ENCODE measurements at places on chromosomes 4 and X.

DNA sequence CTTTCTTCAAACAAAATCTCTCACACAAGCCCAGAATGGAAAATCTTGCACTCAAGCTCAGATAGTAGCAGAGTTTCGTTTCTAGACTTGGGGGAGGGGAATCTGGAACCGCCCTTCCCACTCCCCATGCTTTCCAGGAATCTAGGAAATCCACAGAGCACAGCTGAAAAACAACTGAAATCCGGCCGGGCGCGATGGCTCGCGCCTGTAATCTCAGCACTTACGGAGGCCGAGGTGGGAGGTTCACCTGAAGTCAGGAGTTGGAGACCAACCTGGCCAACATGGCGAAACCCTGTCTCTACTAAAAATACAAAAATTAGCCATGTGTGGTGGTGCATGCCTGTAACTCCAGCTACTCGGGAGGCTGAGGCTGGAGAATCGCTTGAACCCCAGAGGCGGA lies 127.3 kb upstream of the SLC34A2 start:
- no peak for DNase-seq

- no peak for DNase-seq
Observed at GRCh38 chr4:149706942-149707341, 108.7 kb downstream of the IQCM start.

- DNase-seq = no peak
Observed at GRCh38 chrX:1941321-1941720, 326.5 kb downstream of the ASMT start.

- DNase-seq = no peak
Observed at GRCh38 chrX:50877310-50877709, 33.2 kb upstream of the BMP15 start.

DNA sequence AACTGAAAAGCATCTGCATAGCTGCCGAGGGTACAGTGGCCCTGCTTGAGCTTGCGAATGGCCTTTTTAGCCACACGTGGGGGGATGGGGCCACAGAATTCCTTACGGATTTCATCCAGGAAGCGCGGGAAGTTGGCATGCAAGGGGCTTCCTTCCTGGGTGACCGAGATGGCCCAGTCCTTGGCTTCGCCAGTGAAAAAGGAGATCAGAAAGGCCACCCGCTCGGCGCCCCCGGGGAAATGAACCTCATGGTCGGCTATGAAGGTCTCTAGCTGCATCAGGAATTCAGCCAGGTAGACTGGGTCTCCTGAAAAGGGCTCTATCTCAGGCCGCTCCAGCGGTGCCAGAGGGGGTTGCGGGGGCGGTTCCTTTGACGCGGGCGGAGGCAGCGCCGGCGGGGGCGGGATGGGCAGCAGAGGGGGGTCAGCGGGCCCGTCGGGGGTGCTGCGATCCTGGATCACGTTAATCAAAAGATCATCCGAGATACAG lies 909 bp downstream of the RTL5 start:
- no peak for DNase-seq

- no peak for DNase-seq
Observed at GRCh38 chr4:42234817-42235216, 82.4 kb upstream of the BEND4 start.

GRCh38 chrX:9127986-9128385 lies 94.1 kb upstream of the FAM9B start:
- DNase-seq = no peak

- DNase-seq = no peak
Observed at GRCh38 chr4:142407596-142407995, 438.5 kb downstream of the INPP4B start.

- no peak for DNase-seq
Observed at GRCh38 chrX:74925225-74926088, at the start of gene NEXMIF. TSS of gene NEXMIF (minus strand) at chrX:74925452.

GRCh38 chr4:158793021-158793420 lies 24.2 kb downstream of the FNIP2 start:
- DNase-seq = no peak

GRCh38 chr4:14309431-14309830 lies 681.9 kb upstream of the BOD1L1 start:
- DNase-seq = no peak

- DNase-seq = no peak
Observed at GRCh38 chr4:34891892-34892291, 1352.4 kb downstream of the ARAP2 start.

DNA sequence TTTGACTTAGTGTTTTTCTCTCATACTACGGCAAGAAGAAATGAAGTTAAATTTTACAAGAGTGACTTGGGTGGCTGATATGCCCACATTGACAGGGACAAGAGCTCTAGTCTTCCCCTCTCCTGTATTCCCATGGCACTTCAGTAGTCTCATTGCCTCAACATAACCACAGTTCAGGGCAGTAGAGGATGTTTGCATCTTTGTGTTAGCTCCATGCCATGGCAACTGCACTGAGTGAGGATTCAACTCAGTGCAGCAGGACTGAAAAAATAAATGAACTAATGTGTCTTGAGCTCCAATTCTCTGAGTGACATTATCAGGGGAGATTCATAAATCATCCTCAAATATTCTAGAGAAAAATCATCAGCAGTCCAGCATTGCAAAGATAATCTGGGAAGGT lies 78.8 kb downstream of the TET2 start:
- DNase-seq = no peak

DNA sequence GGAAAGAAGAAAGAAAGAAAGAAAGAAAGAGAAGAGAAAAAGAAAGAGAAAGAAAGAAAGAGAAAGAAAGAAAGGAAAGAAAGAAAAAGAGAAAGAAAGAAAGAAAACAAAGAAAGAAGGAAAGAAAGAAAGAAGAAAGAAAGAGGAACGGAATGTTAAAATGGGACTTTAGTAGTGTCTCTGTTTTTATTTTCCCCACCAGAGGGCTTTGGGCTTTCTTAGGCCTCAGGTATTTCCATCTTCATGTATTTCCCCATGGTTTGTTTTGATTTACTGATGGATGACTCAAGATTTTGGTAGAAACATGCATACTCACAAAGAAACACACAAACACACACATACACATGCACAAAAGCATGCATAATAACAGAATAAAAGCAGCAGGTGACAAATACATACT lies 181.2 kb downstream of the AFF2 start:
- no peak for DNase-seq

DNA sequence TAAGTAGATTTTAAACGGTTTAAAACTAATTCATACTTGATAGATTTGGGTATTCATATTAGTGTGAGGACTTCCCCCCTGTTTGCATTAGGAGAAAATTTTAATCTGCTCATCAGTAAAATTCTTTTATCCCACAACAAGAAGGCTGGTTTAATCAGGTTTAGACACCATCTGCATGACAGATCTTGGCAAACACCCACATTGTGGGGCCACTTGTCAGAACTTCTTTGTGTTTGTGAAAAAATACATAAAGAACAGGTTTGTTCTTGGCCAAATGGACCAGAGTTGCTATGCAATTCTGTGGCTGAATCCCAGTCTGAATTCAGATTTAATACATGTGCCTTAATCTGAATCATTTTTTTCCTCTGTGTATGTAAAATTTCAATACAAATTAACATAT lies 121.1 kb downstream of the REPS2 start:
- DNase-seq = no peak

GRCh38 chrX:118974088-118974907 lies at the start of gene LONRF3:
TSS of gene LONRF3 (plus strand) at chrX:118974618. CDS start at chrX:118974781, 163 bp downstream.
- no peak for DNase-seq

DNA sequence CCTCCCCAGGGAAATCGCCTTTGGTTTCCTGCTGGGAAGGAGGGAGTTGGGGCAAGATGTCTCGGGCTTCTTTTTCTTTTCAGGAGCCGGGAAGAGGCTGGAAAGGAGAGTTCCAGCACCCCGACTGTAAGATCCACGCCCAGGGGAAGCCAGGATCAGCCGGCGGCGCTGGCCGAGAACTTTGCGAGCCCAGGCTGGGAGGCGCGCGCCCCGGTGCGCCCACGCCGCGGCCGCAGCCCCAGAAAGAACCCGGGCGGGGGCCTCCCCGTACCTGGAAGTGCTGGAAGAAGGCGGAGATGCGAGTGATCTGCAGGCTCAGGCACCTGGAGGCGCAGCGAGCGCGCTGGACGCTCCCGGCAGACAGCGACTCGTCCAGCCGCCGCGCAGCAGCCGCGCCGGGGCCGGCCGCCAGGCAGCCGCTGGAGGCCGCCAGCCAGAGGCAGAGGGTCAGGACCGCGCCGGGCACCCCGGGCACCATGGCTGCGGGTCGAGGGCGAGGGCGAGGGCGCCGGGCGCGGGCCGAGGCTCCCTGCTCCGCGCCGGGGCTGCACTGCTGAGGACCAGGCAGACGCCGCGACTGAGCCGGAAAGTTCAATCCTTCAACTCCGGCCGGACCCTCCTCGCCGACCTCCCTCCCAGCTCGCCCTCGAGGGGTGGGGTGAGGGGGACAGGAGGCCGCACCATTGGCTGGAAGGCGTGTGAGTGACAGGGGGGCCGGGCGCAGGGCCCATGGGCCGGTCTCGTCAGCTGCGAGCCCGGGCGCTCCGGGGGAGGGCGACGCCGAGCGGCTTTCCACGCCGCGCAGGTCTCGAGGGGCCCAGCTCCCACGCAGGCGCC lies at the start of gene ANOS1:
TSS of gene ANOS1 (minus strand) at position 579 of the 837 bp plus-strand sequence. CDS start at position 478, 101 bp downstream.
- no peak for DNase-seq

DNA sequence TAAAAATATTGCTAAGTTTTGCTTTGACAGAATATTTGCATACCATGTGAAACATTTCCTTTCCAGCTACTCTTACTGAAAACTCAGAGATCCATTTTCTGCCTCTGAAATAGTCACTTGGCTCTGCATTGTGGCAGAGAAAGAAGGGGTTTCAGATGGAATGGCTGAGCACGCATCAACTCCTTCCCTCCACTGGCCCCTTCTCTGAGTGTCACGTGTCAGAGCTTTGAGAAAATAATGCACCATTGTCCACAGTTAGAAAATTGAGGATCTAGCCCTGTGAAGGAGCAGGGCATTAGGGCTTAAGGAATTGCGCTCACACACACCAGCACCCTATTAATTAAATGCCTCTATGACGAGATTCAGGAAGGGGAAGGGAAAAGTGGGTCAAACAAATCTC lies 78.8 kb upstream of the FAT4 start:
- DNase-seq = no peak

GRCh38 chrX:79365591-79365990 lies 1.5 kb downstream of the ITM2A start:
- no peak for DNase-seq

DNA sequence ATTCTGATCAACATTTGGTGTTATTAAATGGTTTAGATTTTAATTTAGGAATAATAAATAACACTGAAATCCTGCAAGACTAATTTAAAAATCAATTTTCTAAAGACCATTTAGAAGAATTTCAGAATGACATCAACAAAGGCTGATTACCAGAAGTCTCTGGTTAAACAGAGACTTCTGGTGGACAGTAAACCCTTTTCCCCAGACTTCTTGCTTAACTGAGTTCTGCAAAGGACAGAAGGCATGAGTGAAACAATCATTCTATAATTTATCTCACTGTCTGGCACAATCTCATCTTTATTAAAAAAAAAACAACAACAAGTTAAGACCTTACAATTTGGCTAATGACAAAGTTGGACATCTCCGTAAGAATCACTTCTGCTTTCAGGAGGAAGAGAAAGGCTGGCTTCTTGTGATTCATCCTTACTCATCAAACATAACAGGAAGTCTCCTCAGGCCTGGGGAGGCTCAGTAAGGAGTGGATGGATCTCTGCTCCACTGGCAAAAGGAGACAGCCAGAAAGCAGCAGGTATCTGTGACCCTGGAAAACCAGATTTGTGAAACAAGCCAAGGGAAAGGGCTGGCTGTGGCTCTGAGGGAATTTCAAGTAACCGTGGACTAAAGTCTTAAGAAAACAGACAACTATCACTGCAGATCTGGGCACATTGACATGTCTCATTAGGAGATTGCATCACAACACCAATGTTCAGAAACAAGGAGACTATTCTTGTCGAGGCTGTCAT lies 908 bp upstream of the TLR6 start:
- DNase-seq = no peak

- no peak for DNase-seq
Observed at GRCh38 chr4:177419434-177419833, 22.8 kb downstream of the AGA start.

DNA sequence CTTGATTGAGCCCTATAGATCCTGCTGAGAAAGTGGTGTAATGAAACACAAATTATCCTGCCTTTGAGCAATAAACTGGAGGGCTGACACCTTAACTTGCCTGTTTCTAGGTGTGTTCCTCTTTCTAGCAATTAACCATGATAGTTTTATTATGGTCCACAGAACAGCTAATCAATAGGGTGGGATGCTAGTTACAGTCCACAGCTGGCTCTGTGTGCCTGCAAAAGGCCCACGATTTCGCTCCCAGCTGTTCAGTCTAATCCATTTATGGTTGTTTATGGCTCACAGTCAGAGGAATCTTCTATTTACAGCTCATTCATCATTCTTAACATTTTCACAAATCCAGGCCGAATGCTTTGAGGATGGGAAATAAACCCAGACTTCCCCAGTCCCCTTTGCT lies 674.9 kb downstream of the SMARCA1 start:
- no peak for DNase-seq

- DNase-seq = no peak
Observed at GRCh38 chrX:138026211-138026610, 460.3 kb downstream of the ZIC3 start.

GRCh38 chrX:129230850-129231512 lies 292.3 kb downstream of the SMARCA1 start:
- no peak for DNase-seq

DNA sequence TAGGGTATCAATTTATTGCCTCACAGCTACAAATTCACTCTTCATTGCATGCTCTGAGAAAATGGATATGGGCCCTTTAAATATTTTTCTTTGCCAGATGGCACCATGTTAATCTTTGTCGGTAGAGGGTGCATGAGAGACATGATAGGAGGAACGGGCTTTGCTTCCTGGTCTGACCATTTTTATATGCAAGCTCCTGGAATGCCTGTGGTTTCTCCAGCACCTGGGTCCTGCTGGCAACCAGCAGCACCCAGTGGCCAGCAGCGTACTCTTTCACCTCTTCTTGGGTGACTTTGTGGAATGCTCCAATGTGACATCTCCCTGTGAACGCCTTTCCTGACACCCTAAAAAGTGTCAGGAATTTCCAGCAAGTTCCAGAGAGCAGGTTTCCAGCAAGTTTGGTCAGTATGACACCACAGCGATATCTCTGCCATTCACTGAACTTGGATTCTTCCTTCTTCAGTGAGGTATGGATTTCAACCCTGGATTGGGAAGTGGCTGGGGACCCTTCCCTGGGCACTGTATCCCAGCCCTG lies 140.3 kb upstream of the PGRMC2 start:
- no peak for DNase-seq

DNA sequence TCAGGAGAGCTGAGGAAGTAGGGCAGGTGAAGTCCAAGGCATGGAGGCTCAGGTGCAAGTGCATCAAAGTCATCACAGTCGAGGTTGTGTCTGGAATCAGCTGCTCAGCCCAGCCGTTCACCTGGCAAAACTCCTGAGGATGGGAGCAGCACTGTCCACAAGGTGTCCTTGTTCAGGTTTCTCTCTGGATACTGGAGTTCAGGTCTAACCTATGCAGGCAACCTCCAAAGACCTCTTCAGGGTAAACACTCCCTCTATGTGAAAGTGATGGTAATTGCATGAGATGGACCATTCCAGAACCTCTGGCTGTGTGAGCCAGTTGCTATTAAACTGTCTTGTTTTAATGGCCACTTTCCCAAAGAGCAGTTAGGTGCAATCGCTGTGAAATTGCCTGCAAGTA lies 120.2 kb upstream of the PSAPL1 start:
- DNase-seq = no peak

- DNase-seq = no peak
Observed at GRCh38 chr4:183284965-183285364, 35.1 kb downstream of the CLDN22 start.
